ENCODE measurements at places on chromosomes 2 and 18.
A peak's percentile ranks its signal among the peaks of the same experiment; 100 is the strongest.

GRCh38 chr2:119230219-119231185 is 6.9 kb downstream of the STEAP3 start:
- DNase-seq, result no peak

DNA sequence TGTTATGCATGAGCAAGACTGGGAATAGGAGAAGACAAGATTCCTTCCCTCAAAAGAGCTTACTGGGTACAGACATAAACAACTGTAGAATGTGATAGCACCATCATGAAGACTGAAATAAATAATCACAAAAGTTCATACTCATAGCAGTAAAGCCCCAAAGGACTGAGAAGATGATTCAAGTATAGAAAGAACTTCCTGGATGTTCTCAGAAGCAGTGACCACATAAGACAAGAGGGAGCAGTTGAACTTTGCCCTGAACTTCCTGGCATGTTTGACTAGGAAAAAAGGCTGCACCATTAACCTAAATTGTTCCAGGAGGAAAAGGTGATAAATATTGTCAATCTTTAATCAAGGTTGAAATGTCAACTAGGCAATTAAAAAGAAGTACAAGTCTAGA is 57.8 kb upstream of the CCDC141 start:
- peak; percentile 4 for DNase-seq

GRCh38 chr18:22521026-22521707 is 103.5 kb upstream of the CTAGE1 start:
- no peak for DNase-seq

DNA sequence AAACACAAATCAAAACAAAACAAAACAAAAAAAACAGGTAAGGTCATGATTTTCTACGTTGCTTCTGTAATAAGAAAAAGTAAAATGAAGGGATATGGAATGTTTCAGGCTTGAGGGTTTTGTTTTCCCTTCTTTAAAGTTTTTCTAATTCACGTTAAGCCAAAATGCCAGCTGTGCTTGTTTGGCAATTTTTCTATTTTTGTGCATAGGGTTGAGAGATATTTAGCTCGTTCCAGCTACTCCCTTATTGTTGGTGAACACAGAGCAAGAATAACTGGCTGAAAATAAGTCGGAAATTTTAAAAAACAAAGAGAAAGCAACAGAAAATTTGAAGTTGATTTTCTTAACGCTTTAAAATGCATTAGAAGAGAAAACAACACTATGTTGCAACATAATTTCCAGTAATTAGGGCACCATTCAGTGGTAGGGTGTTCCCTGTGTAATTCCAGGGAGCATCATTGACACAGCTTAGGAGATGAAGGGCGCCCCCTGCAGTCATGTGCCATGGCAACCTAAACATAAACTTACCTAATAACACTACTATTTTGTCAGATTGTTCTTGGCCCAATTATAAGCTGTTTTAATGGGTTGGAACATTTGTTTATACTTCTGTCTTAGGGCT is 99.5 kb downstream of the DTNA start:
- DNase-seq, result peak; percentile 9

GRCh38 chr2:26738481-26738880 is 25.6 kb upstream of the SLC35F6 start:
- DNase-seq, result no peak

DNA sequence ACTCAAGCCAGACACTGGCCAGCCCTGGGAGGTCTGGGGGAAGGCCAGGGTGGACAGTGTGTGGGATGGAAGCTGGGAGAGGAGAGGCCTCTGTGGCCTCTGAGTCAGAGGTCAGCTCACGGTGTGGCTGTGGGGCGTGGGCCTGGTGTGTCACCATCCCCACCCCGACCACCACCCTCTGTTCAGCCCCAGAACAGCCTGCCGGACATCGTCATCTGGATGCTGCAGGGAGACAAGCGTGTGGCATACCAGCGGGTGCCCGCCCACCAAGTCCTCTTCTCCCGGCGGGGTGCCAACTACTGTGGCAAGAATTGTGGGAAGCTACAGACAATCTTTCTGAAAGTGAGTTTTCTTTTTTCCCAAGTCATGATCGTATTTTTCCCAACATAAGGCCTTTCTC is 110.5 kb downstream of the DYSF start:
- DNase-seq, result no peak

DNA sequence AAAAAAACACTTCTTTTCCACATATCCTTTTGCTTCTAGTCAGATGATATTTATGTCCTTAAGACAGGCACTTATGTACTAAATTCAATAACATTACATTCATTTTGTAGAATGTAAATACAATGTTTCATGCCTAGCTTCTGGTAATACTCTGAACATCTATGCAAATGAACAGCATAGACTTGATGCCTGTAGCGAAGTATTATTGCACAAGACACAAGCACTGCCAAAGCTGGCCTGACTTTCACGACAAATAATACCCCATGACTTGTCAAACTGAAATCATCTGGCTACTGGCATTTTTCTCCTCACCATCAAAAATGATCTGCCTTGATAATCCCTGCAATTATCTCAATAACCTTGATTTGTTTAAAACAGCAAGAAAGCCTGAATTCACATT is 101.3 kb downstream of the L3MBTL4 start:
- no peak for DNase-seq

GRCh38 chr18:30644158-30644557 is 398.4 kb downstream of the DSC3 start:
- no peak for DNase-seq

- no peak for DNase-seq
Measured at GRCh38 chr2:238097988-238098871, 1.9 kb upstream of the ESPNL start.

GRCh38 chr2:35080231-35080910 is 1275.2 kb upstream of the CRIM1 start:
- peak; percentile 9 for DNase-seq

DNA sequence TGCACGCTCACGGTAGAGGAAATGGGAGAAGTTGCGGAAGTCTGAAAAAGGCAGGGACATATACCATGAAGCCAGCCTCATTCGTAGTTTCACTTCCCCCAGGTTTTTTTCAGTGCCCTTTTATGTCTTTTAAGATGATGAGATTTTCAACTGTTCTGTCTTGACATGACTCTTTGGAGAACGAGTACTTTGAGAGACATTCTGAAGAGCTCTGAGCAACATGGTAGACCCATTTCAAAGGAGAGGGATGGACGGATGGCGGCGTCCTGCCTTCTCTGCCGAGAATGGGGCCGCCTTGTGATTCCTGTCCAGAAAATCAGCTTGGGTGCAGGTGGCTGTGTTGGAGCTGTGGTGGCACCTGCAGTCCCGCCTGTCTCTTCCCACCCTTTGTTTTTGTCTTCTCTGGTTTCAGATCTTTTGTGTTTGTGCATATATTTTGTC is 41.7 kb downstream of the SH3BP4 start:
- DNase-seq, result no peak

- peak; percentile 38 for DNase-seq
Measured at GRCh38 chr18:24346254-24346653, 51.4 kb downstream of the OSBPL1A start.

DNA sequence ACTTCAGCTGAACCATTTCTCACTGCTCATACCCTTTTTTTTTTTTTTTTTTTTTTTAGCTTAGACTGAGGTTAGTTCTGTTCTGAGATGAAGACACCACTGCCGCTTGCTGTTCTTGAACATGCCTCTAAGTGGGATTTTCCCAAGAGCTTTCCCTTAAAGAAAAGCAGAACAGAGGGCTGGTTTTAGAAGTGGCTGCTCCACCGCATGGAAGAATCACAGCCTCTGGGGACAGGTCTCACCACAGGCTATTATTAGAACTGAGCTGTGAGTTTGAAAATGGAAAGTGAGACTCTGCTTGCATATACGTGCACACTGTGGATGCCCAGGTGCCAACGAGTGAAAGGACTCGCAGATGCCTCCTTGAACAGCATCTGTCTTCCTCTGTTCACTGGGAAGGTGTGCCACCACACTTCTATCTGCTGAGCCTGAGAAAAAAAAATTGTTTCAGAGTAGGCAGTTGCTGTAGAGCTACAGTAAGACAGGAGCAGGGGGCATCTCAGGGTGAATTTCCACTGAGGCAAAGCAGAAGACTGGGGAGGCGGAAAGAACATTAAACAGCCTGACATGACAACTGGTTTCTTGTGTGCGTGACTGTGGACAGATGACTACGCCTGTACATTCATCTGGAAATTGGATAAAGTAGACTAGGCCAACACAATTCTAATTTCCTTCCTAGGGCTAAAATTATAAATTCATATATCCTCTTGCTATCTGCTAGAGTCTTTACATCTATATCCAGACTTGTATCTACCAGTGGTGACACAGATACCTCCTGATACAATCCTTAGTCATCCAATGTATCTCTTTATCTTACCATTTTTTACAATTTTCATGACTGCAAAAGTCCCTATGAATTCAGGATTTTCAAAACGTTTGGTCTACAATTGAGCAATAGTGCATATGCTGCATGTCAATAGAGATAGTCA is 1045.7 kb upstream of the CELF4 start:
- no peak for DNase-seq

DNA sequence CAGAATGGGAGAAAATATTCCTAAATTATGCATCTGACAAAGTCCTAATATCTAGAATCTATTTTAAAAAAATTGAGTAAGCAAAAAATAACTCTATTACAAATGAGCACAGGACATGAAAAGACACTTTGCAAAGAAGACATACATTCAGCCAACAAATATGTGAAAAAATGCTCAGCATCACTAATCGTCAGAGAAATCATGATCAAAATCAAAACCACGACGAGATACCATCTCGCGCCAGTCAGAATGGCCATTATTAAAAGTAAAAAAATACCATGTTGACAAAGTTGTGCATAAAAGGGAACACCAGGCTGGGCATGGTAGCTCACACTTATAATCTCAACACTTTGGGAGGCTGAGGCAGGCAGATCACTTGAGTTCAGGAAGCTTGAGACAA is 63.5 kb downstream of the EVA1A start:
- no peak for DNase-seq
